ENCODE measurements at places on chromosomes 11 and 22.

GRCh38 chr22:19290400-19291217, 910 bp downstream of the CLTCL1 start:
- no peak for DNase-seq

GRCh38 chr22:46421267-46421666, 85.8 kb downstream of the TRMU start:
- DNase-seq, result no peak

- DNase-seq, result no peak
These were observed 374.8 kb downstream of the DYNC2H1 start for GRCh38 chr11:103483996-103484395.

DNA sequence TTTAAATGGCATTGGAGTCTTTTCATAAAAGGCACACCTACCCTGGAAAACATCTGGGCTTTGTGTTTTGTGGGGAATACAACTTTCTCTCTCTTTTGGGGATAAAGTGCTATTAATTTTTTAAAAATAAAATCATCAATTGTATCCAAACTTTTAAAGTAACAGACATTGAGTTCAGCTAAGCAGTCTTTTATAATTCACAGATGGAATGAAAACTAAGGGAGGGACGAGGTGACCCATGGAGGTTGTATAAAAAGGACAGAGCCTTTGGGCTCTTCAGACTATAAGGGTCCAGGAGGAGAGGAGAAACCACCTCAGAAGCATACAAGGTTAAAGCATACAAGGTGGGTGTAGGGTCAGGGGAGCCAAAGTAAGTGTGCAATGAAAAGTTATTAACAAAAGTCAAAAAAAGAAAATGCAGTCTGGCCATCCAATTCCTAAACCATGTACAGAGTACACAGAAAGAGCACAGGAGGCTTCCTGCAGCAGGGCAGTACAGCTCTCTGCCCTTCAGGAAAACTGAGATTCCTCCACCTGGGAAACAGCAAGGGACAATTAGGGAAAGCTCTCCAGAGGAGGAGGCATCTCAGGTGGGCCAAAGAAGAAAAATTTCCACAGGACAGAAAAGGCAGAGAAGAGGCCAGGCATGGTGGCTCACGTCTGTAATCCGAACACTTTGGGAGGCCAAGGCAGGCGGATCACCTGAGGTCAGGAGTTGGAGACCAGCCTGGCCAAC, 10.5 kb downstream of the KLHL22 start:
- no peak for DNase-seq

GRCh38 chr22:19756288-19757128, 4.1 kb upstream of the TBX1 start:
- no peak for DNase-seq
